ENCODE measurements at places on chromosomes 3 and 15.
A peak's percentile ranks its signal among the peaks of the same experiment; 100 is the strongest.

DNA sequence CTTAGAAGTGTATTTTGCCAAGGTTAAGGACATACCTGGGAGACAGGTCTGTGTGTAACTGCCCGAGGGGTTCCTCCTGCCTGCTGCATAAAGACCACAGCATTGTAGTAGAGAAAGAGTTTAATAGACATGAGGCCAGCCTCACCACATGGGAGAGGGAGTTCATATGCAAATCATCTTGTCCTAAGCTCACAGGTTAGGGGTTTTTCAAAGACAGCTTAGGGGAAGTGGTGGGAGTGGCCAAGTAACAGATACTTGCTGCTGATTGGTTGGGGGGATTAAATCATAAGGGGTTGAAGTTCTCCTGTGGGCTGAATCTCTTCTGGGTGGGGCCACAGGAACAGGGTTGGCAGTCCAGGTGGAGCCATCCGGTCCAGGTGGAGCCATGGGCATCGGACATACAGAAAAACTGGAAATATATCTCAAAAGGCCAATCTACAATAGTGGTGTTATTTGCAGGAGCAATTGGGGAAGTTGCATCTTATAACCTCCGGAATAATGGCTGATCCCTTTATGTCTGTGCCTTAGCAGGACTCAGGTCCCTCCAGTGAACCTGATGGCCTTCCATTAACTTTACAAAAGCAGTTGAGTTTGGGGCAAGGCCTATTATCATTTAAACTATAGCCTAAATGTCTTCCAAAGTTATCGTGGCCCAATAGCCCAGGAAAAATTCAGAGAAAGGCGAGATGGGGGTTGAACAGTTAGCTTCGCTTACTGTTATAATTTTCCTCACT, 86.0 kb upstream of the MFGE8 start:
- no peak for DNase-seq

DNA sequence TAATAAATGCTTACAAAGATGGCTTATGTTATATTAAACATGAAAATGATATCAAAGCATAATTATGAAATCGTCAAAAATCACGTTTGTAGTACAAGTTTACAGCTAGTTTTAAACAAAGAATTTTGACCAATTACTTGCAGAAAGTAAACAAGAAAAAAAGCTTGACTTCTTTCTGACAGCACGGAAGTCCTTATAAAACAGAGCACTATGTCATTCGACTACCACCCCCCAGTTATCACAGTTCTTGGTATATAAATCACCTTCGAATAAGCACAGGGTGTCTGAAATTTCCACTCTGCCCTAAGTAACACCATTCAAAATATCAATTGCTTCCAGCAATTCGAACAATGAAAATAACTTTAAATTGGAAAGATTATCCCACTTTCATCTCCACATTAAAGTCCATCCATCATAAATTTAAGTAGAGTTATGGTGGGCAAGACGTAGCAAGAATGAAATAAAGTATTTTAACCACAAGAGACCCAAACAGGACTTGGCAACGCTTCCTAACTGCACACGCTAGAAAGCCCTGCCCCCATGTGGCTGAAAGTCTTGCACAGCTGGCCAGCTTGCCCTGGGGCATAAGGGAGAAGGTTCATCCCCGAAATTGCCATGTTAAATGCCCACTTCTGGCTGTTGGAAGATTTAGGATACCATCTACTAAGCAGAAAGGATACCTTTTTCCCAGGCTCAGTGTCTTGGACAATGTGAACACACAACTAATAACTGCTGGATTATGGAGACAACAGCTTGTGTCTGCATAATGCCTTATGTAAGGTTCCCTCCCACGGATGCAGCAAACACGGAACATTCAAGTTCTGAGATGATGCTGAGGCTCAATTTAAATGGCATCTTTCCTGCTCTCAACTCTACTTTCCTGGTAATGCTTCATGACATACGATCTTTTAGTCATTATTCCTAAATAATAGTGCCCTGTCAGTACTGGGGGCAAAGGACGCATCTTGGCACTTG, 116.4 kb upstream of the TJP1 start:
- DNase-seq = peak; percentile 9

DNA sequence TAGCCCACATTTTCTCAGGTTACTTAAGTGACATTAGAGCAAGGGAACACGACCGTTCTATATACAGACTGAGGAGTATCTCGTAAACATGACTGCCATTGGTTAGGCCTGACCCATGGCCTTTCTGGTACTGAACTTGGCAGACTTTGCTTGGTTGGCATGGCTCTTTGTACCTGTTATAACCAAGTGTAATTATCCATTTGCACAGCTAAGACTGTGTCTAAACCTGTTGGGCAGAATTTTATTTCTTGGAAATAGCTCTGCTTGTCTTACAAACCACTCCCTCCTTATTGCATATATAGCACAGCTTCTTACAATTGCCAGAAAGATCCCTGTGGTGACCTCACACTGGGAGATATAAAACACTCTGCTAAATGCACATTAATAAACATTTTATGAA, 106.9 kb downstream of the P2RY1 start:
- peak; percentile 47 for DNase-seq

DNA sequence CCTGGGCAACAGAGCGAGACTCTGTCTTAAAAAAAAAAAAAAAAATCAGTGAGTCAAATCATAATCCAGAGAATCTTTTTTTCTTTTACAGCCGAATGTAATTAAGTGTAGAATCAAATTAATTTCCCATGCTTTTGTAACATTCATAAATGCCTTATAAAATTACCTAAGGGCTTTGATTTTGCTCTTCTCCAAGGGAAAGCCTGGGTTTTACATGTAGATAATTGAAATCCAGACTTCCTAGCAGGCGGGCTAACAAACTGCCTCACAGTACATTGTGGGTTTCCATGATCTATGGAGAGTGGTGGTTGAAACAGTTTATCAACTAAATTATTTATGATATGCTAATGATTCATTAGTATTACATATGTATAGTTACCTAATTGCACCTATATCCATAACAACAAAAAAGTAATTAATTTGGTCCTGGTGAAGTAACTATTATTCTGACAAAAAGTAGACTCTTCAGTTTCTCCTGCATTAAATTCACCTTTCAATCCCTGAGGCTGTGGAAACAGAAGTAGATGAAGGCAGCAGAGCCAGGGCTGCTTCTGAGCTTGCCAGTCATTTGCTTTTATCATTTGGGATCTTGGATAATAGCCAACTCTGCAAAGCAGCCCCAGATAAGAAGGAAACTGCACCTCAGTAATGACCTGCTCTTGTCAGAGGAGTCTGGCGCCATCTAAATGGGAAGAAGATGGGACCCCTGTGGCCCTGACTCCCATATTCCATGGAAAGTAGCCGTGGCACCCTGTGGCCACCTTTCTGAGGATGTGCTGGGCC, 9.5 kb downstream of the CCR9 start:
- peak; percentile 4 for DNase-seq

DNA sequence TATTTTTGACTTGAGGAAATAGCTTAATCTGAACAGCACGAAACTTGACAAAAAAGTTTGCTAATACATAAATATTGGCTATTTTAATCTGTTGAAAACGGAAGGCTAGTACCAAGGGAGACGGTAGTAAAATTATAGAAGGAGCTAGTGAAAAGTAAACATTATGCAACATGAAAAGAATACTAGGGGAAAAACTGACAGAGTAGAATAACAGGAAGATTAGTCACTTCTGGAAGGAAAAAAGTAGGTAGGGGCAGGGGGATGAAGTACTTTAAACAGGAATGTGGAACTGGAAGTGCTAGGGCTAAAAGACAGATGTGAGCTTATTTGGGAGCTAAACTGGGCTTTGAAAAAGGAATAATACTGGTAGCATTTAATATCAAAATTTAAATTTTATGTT, 60.1 kb downstream of the MBNL1 start:
- peak; percentile 67 for DNase-seq
